CD4-positive, alpha-beta T cell treated with Interleukin-6 for 4 hours (primary cell): ENCODE measurements at places on chromosomes 13 and 19.

GRCh38 chr13:109880371-109881346 is 94.3 kb upstream of the IRS2 start:
- DNase-seq = no peak

DNA sequence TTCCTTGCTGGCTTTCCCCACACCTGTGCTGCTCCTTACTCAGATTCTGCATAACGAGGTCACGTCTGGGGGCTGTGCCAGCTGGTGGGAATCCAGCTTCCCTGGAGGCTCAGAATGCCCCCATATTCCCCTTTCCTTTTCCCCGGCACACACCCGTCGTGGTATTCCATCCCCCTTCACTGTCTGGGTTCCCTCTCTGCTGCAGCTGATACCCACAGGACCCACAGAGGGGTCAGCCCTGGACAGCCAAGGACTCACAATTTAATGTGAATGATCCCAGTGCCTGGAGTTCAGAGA is 4.2 kb upstream of the MYH14 start:
- no peak for DNase-seq

DNA sequence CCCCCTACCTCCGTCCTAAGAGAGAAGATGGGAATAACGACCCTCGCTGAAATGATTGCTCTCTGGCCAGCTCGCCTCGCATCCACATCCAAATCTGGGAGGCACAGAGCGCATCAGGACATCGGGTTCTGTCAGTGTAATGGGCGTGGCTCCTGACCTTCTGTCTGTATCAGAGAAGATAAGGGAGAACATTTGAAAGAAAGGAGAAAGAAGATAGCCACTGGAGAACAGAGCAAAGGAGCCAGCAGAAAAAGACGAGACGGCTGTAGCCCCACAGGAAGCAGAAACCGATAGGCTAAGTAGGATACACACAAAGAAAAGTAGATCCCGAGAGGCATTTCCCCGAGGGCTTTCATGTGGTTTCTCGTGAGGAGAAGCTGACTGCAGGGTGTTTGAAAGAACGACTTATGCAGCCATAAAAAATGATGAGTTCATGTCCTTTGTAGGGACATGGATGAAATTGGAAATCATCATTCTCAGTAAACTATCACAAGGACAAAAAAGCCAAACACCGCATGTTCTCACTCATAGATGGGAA is 14.0 kb upstream of the GJB2 start:
- DNase-seq = no peak

DNA sequence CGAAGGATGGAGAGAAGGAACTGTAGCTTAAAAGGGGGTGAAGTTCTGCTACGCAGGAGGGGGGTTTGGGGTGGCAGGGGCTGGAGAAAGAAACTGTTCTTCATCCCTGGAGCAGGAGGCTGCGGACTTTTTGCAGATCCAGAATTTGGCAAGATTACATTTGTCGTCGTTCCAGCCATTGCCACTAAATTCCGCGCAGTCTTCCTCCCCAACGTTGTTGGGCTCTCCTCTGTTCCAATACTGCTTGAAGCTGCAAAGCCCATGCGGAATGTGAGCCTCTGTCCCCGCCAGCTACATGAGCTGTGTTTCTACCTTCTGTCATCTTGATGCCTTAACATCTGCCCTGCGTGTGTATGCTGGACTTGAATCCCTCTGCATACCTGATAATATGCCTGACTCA is 4.3 kb downstream of the CD209 start:
- DNase-seq = no peak

GRCh38 chr13:100983111-100983510 is 308.5 kb upstream of the TMTC4 start:
- no peak for DNase-seq

DNA sequence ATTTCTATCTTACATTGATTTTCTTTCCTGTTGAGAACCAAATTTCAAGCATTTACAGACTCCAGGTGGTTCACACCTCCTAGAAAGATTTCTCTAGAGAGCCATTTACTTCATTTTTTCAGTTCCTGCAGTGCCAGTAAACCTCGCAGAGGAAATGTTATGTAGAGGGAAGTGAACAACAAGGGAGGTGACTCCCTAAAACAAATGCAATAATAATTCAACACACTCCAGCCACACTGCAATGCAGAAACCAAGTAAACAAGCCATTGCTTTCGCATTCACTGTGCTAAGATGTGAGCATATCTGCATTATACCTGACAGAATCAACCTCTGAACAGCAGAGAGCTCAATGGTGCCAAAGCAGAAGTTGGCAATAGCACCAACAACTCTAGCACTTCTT is 215.1 kb downstream of the RBM26 start:
- DNase-seq = no peak
